ENCODE measurements at places on chromosomes 12 and 14.

DNA sequence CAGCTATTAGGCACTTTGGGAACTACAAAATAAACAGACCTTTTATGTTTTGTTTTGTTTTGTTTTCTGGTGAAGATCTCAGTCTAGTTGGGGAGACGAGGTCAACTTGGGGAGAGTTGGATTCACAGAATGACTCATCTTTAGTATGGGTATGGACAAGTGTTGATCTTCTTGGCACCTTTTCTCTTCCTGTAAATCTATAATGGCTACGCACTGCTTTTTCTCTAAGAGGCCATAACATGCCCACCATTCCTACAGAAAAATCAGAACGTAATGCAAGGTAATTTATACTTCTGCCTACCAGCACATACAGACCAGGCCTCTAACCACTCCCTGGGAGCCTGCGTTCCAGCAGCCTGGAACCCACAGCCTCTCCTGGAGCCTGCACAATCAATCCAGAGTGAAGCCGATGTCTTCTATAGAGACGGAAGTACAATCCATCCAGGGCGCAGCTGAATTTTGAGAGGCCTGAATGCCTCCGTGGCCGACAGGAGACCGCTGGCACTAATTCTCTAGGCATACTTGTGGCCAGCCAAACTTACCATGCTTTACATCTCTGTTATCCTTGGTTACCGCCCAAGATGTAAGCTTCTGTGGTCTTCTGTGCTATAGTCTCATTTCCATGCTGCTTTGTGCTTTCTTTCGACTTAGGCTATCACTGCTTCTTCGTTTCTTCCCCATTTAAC lies 717 bp downstream of the PPHLN1 start:
- DNase-seq, result peak; percentile 33

DNA sequence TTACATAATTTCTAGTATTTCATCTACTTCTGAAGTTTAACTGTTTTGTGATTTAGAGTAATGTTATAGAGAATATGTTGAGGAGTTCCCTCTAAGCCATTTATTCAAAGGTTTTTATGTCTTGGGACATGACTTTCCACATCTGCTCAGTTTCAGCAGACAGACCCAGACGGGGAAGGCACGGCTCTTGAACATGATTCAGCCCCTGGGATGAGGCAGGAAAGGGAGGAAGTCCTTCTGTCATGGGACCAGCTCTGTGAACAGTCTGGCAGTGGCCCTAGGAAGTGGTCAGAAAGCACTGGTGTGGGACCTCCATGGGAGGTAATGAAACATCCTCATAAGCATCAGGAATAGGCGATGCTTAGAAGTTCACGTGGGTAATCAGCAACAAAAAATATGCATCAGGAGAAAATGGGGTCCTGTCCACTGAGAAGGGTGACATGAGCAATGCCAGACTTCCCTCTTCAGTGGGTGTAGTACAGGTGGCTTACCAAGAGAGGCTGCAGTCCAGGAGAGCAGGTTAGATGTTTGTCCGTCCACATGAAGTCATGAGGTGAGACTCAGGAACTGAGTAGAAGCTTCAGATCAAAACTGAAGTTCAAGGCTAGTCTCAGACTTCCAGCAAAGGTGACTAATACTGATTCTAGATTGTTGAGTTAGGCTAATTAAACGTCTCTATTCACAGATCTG lies 248.5 kb downstream of the IPO8 start:
- no peak for DNase-seq

DNA sequence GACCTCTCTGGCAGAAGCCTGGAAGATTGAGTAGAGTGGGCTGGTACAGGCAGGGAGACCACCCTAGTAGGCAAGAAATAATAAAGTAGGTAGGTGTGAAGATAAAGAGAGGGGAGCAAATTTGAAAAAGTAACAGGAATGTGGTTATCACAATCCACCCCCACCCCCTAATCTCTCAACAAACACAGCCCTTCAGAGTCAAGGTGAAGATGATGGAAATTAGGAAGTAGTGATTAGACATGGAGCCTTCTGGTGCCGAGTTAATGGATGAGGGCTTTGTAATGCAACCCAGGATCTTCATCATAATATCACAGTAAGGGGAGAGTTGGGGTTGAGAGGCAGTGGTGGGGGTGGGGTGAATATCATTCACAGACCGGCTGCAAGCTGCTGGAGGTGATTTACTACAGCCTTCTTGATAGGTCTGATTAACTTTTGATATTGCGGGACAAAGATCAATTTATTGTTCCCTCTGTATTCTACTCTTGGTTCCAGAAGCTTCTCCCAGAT lies 29.2 kb upstream of the CRY1 start:
- DNase-seq, result no peak

DNA sequence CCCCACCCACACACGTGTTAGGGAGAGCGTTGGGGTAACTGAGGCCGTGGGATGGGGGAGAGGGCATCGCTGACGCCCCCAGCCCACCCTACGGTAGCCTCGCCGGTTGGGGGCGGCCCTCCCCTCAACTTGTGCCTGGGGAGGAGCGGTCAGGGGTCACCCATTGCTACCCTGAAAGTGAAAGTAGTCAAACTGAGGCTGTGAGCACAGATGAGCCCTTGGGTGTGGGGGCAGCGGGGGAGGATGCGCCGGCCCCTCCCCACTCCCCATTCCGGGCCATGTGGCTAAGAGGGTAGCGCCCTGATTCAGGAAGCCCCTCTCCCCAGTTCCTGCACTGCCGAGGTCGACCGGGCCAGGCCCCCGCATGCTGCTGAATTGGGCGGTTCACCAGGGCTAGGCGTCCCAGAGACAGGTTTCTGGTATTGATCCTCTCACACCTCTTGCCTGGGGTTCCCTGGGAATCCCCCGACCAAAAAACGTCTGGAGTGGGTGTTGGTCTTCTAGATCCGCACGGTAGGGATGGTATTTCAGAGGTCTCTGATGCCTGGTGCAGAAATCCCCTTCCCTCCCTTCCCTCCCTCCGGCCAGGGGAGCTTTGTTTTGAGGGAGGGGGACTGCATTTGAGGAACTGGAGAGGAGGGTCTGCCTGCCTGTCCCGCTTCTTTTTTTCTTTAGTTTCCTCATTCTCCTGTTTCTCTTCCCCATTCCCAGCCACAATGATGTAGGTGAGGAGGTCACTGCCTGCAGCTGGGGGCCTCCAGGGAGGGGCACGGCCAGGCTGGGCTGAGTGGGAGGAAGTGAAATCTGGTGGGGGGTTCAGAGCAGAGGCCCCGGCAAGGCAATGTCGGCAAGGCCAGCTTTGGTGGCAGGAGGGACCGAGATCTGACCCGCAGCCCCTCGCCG lies 1.0 kb downstream of the SH2B3 start:
- no peak for DNase-seq

GRCh38 chr12:64685050-64685449 lies 74.2 kb downstream of the GNS start:
- no peak for DNase-seq

DNA sequence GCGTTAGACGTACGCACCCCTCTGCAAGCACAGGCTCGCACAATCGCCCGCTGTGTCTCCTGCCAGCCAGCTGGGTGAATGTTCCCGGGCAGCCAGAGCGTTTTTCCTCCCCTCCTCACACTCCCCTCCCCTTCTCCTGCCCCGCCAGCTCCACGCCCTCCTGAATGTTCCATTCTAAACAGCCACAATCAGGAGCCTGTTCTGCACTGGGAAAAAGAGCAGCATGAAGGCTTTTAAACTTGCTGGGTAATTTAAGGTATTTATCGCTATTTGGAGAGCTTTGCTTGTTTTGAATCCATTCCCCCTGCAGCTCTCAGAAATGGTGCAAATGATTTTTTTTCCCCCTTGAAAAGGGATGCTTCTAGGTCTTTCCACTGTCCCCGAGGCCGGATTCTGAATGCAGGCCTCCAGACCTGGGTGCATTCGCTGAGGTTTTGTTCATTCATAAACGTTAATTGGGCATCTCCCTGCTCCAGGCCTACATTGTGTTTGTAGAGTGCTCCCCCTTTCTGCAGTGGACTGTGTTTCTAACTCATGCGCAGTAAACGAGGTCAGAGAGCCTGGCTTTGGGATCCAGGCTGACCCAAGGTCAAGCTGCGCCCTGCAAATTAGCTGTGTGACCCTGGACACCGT lies 212.5 kb downstream of the CHST11 start:
- DNase-seq, result no peak

- no peak for DNase-seq
Measured at GRCh38 chr12:56629459-56630179, 507 bp downstream of the BAZ2A start.

DNA sequence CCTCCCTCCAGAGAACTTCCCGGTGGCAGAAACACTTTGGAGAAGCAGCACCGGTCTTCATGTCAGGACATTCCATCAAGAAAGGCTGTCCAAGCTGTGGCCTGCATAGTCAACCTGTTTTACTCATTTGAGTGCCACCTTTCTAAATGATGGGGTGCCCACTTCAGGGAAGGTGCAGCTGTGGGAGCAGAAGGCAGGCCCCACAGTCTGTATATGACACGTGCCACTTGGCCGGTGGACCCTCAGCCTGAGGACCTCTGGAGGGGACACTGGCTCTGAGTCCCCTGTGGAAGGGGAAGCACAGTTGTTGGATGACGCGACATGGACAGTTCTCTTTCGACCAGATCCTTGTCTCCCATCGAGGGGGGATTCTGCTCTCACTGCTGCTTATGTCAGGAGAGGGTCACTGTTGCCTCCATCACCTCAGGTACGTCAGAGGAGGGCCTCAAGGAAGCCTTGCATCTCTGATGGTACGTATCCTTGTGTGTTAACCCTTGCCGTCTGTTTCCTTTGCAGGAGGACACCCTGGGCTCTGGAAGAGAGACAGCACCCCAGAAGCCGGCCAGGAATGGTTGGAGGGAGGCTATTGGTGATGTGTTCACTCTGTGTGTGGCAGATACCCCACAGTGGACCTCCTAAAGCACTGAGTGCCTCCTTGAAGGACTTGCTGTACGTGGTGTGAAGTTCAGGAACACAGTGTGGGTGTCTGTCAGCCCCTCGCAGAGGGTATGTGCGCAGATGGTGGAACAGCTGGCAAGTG lies 132.1 kb upstream of the RTL1 start:
- DNase-seq, result no peak

DNA sequence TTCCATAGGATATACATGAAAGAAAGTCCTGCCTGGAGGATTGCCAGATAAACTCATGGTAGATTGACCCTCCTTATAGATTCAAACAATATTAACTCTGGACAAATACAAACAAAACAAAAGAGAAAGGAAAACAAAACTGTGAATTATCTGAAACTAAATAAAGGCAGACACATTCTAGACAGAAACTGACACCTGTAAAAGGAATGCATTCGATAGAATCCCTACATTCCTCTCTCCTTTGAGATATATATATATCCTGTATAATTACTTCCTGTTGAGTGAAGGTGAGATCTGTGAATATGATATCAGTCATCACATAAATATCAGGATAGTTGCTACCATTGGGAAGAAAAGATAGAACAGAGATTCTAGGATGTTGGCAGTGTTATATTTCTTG lies 948.4 kb upstream of the ATXN7L3B start:
- no peak for DNase-seq

DNA sequence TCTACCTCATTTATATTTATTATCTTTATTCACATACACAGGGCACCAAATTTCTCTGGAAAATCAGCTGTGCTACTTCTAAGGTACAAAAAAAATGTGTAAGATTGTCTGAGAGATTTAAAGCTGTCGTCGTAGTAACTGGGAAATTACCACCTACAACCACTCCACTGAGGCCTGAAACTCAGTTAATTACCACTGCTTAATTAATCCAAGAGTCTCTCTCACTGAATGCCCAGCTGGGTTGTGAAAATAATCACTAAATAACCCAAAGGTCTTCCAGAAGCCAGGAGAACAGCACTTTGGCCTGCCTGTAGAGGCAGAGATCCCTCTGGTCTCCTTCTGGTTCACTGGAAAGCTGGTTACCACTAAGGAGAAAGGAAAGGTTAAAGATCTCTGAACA lies 207.2 kb upstream of the TMPO start:
- no peak for DNase-seq

- DNase-seq, result no peak
Measured at GRCh38 chr14:101065246-101065645, 161.7 kb upstream of the RTL1 start.

- DNase-seq, result no peak
Measured at GRCh38 chr12:118109088-118109487, 5.3 kb upstream of the VSIG10 start.

- no peak for DNase-seq
Measured at GRCh38 chr12:121102307-121102706, 30.4 kb upstream of the P2RX7 start.

DNA sequence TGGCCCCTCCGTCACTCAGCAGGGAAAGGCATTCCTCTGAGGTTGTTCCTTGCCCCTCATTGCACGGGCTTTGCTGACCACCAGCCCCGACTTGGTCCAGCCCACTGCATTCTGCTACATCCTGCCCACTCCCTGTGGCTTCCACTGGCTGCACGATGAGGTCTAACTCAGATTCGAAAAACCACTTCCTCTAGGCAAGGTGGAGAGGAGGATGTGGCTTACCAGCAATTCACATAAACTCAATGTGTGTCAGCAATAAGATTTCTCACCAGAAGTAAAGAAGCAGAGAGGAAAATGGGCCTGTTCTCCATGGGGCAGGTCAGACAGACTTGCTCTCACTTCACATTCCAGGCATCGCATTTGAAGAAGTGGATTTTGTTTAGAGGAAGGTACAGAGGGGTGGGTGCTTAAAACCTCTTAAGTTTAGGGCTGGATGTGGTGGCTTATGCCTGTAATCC lies 14.7 kb downstream of the GPR68 start:
- no peak for DNase-seq

DNA sequence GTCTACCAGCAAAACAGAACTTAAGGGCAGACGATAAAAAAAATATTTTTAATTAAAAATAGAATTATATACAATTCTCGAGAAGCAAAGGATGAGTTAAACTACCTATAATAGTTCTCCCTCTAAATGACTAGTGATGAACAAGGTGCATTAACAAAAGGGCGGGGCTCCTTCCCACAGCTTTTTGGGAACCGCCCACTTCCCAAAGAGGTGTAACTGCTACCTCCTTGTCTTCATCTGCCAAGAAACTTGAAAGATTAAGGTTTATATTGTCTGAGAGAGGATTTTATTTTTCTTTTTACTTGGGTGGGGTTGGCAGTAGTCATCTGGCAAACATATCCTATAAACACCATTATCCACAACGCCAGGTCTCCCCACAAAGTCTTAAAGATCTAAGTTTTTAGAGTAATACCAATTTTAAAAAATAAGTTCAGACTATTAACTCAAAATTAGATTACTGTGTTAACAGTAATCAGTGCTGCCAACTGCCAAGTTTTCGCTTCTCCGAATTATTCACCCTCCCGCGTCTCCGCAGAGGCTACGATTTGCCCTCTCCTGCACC lies 938 bp downstream of the RALGAPA1 start:
- DNase-seq, result no peak

DNA sequence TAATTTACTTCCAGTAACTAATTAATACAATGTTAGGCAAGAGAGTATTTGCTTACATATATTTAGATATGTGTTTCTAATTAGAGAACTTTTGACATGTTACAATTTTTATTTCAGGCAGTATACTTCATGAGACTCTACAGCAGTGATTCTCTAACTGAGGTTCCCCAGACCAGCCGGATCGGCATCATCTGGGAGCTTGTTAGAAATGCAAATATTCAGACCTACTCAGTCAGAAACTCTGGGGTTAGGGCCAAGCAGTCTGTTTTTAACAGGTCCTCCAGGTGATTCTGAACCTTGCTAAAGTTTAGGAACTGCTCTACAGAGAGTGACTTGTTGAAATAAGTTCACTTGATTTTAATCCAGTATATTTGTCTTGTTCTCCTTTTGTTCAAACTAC lies 46.5 kb downstream of the ARID2 start:
- no peak for DNase-seq

- no peak for DNase-seq
Measured at GRCh38 chr12:43636725-43637463, 84.9 kb upstream of the ADAMTS20 start.

GRCh38 chr14:102903248-102903888 lies 19.1 kb upstream of the AMN start:
- no peak for DNase-seq

Measured in AG04449 (cell line).